ENCODE measurements at places on chromosomes 12 and 14. TPM values are rescaled to one million over a fixed set of nuclear protein-coding genes. Genes with fewer than 3 reads are reported as not detected.

GRCh38 chr14:90661866-90662265 lies 154.4 kb downstream of the TTC7B start:
- no peak for DNase-seq

DNA sequence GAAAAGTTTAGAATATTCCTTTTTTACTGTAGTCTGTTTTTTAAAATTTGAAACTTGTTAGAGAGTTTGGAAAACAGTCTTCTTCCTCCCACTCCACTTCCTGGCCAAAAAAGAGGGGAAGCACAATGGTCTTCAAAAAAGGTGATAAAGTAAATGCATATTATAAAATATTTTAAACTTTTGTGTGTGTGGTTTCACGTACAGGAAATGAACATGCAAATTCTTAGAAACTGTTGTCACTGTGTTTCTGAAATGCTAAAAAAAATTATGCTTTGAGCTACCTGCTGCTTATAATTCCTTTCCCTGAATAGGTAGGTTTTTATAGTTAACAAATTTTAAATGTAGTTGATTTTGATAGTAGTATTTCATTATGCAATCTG lies 2.9 kb downstream of the FGFR1OP2 start:
- no peak for DNase-seq

GRCh38 chr14:58899317-58899713 lies 261.6 kb downstream of the DACT1 start:
- DNase-seq: no peak

DNA sequence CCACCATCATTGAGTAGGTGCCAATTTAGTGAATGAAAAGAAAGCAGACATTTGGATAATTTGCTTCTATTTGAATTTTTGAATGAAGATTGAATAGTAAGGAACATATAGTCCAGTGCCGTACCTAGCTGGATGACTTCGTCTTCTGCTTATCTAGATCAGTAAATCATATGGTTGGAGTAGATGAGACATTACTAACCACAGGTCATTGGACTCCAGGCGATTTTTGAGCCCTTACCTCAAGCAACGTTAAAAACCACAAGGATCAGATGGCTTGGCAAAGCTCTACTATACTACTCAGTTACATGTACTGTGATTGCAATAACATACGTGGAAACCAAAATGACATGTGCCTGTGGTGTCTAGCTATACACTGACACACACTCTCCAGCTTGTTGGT lies 1.7 kb upstream of the SPATS2 start:
- DNase-seq: no peak

DNA sequence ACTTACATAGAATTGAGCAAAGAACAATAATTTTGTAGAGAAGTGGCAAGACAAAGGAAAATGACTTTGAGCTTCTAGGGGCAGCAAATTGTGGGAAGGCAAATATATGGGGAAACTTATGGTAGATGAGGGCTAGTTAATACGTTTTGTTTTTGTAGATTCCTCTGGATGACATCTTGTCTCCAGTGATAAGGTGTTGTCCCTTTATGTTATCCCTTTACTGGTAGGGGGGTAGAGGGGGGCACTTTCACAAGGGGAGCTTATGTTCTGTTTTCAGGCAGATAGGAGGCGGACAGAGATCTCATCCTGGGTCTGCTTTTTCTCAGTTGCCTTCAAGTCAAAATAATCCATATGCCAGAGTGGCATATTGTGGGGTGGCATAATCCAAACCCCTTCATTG lies 106.5 kb upstream of the AMIGO2 start:
- no peak for DNase-seq

GRCh38 chr14:57502586-57503254 lies 9.1 kb upstream of the CCDC198 start:
- peak; percentile 45 for DNase-seq

Gene NRL
- 0.75 TPM for total RNA-seq

Data from Right ventricle myocardium superior (tissue), 1 donor.